Activated T-cell treated with anti-CD3 and anti-CD28 coated beads, Interleukin-2, amount 50 U/mL, for 48 hours (primary cell): ENCODE measurements at places on chromosomes 16 and 17.

DNA sequence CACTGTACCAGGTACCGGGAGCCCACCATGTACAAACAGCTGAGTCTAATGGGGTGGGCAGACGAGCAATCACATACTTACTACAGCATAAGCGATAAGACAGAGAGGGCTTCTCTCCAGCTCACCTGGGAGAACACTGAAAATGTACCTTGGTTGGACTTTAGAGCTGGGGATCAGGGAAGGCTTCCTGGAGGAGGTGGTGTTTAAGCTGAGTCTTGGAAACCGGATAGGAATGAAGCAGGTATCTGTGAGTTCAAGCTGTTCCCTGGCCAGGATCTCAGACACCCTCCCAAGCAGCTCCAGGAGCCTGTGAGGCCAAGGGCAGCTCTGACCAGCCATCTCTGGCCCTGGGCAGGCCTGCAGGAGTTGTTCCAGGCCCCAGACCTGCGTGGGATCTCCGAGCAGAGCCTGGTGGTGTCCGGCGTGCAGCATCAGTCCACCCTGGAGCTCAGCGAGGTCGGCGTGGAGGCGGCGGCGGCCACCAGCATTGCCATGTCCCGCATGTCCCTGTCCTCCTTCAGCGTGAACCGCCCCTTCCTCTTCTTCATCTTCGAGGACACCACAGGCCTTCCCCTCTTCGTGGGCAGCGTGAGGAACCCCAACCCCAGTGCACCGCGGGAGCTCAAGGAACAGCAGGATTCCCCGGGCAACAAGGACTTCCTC is 8.0 kb upstream of the SERPINF1 start:
- no peak for DNase-seq

GRCh38 chr16:24524855-24525677 is 14.3 kb upstream of the RBBP6 start:
- no peak for DNase-seq

- no peak for DNase-seq
Measured at GRCh38 chr16:79468121-79468552, 132.4 kb downstream of the MAF start.

DNA sequence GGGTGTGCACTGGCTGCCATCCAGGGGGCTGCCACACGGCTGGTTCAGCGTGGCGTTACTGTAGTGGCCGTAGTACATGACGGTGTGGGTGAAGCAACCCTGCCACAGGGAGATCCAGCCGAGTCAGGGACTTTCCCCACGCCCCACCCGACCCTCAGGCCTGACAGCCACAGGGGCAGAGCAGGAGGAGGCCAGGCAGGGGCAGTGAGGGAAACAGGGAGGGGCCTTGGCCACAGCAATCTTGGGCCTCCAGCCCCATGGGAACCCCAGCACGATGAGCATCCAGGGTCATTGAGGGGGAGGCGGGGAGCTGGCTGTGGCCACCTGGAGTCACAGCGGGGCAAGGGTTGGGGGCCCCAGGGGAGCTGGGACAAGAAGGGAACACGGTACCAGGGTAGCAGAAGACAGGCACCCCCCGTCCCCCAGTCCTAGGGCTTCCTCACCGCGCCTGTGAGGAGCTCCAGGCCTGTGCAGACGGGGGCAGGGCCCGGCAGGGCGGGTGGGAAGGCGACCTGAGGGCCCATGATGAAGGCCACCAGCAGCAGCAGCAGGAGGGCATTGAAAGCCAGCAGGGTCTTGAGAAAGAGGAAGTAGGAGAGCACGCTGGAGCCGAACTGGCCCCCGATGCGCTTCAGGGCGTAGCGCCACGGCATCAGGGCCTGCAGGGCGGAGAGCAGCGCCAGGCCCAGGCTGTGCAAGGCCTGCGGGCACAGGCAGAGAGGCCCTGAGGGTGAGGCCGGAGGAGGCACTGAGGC is 4.3 kb downstream of the TMC6 start:
- DNase-seq, result peak; percentile 62

GRCh38 chr16:50800074-50800473 is 58.2 kb downstream of the CYLD start:
- DNase-seq, result no peak

DNA sequence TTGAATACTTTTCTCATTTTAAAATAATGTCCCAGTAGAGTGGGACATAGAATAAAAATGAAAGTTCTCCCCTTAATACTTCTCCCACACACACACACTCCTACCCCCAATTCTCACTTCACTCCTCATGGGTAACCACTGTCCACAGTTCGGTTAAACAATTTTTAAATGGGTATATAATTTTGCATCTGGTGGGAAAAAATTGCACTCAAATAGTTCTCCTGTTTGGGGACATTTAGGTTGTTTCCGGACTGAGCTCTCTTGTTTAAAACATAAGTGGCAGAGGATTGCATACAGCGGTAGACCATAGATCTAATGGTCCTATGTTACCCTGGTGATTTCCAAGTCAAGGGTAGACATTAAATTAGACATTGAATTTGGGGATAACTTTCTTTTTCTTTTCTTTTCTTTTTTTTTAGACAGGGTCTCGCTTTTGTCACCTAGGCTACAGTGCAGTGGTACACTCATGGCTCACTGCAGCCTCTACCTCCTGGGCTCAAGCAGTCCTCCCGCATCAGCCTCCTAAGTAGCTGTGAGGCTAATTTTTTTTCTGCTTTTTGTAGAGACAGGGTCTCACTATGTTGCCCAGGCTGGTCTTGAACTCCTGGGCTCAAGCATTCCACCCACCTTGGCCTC is 138.3 kb downstream of the SOCS1 start:
- no peak for DNase-seq

GRCh38 chr16:12002447-12003006 is 26.0 kb downstream of the SNX29 start:
- DNase-seq, result no peak

- no peak for DNase-seq
Measured at GRCh38 chr17:45190503-45191255, 29.0 kb downstream of the HEXIM2 start.

DNA sequence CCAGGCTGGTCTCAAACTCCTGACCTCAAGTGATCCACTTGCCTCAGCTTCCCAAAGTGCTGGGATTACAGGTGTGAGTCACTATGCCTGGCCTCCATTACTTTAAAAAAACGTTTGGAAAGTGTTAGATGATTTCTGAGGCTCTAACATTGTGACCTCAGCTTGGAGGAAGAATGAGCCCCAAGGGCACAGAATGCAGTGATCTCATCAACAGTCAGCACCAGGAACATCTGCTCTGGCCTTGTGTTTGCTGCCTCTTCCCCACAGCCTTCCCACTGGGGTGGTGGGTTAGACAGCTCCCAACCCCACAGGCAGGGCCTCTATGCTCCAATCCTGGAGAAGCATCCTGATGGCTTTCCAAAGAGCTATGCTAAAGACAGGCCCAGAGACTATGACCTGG is 37.7 kb upstream of the SREBF1 start:
- DNase-seq, result no peak

- no peak for DNase-seq
Measured at GRCh38 chr16:64858076-64858475, 263.8 kb downstream of the CDH11 start.

- no peak for DNase-seq
Measured at GRCh38 chr17:81127526-81128177, 37.7 kb upstream of the PVALEF start.

DNA sequence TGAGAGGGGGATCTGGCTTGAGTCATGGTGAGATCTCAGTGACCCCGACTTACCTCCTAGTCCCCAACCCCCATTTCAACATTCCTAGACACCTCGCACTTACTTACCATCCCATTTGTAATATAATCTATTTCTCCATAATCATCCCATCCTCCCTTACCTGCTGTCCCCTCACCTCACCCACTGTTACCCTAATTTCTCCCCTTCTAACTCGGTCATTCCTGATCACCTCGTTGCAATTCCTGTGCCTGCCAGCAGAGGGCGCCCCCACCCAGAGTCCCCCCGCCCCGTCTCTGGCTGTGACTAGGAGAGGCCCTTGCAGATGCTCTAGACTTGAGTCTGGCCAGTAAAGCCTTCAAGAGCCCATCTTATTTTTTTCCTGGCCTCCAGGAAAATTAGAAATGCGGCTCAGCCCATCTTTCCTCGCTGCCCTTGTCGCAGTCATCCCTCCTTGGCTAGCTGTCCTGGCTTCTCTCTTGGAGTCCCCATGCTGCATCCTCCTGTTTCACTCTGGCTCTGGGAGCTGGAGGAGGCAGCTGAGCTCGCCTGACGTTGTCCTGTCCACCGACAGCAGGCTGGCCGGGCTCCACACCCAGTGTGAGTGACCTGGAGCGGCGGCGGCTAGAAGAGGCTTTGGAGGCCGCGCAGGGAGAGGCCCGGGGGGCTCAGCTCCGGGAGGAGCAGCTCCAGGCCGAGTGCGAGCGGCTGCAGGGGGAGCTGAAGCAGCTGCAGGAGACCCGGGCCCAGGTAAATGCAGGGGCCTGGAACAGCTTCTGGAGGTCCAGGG is 5.0 kb downstream of the TBKBP1 start:
- DNase-seq, result peak; percentile 97

DNA sequence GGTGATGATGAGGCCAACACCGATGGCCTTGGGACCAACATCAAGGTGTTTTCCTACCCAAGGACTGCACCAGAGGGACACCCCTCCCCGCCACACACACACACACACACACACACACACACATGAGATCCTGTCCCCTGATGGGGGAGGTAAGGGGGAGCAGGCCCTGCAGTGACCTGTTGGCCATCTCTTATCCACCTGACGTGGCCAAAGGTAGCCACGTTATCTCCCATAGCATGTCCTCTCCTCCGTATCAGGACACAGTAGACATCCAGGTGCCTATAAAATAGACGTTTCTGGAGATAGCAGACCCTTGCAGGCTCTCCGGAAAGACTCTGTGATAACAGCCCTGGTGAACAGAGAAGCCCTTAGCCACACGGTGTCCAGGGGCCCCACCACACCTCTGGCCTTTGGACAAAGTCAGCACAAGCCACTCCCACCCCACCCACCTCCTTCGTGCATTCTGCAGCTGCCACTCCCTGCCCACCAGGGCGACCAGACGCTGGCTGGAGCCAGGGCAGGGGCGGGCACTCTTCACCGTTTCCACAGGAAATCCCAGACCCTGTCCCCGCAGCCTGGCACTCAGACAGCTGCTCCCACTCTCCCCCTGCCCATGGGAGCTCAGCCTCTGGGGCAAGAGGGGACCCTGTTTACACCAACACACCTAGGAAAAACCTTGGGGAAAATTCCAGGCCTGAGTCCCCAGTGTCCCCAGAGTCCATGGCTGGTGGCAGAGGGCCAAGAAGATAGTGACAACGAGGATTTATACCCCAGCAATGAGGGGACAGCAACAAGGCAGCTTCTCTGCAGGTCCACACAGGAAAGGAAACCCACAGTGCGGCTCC is 15.4 kb upstream of the ENPP7 start:
- no peak for DNase-seq

DNA sequence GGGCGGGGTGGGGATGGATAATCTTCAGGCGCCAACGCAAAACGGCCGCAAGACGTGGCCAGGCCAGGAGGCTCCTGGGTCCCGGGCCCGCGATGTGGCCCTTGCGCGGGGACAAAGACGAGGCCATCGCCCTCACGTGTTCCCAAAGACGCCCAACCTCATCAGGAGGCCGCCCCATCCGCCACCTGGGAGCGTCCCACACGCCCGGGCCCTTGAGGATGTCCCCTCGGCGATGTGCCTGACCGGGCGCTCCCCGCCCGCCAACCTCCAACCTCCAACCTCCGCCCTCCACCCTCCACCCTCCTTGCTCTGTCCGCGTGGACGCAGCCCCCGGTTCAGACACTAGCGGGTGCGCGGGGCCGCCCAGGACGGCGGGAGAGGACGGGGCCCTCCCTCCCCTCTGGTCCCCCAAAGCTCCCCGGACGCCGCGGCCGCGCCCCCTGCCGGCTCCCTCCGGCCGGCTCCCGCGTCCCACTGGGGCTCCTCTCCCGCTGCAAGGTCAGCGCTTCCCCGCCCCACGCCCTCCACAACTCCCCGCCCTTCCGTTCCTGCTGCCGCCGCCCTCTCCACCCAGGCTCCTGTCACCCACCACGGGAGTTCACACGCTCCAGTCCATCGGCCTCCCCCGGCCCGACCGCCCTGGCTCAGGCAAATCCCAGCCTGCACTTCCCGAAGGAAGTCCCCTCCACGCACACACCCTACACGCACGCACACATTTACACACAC is 250.8 kb upstream of the RPL38 start:
- DNase-seq, result peak; percentile 66

DNA sequence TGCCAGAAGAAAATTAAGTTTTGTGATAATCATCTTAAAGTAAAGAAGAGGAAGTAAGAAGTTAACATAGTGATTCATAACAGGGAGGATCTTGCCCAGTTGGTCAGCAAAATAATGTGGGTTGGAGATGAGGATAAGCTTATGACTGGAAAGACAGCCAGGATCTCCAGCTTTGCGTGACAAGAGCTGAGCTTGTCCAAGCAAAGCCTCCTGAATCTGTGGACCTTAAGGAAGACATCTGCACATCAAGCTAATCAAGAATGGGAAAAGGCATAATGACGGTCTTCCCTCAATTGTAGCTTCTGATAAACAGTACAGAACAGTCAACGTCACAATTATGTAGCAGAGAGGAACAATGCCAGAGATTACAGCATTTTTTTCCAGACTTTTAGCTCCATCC is 744.7 kb upstream of the GOT2 start:
- no peak for DNase-seq

- DNase-seq, result no peak
Measured at GRCh38 chr16:10961231-10961630, 16.9 kb downstream of the CLEC16A start.

DNA sequence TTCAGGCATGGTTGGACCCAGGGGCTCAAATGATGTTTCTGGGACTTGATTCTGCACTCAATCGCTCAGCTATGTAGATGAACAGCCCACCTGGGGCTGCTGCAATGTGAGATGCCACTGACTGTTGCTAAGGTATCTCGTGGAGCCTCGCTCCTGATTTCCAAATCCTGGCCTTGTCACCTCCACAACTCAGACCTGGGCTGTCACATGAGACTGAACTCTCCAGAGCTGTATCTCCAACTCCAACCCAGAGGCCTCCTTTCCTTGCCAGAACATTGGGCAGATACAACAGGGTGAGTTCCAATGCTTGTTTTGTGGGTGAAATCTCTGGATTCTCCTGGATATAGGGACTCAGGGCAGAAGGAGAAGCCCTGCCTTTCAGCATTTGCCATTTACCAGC is 79.5 kb downstream of the GNAO1 start:
- no peak for DNase-seq

- no peak for DNase-seq
Measured at GRCh38 chr17:55645361-55645760, 77.3 kb downstream of the TMEM100 start.

DNA sequence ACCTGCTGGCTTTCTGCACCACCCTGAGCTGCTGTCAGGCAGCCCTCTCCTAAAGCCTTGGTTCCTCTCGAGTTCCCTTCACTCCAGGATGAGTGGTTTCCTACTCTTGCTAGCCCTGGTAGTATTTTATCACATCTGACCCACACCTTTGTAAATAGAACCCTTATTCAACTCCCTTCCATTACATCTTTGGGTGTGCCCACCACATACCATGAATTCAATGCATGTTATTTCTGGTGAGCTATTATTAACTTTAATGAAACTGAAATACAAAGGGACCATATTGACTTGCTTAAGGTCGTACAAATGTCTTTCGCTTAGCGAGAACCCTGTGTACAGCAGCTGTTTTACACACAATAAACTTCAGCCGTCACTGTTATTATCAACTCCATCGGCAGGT is 521.3 kb downstream of the GRIN2A start:
- DNase-seq, result no peak
